Stimulated activated CD8-positive, alpha-beta memory T cell treated with anti-CD3 and anti-CD28 coated beads, Interleukin-2, amount 100 ng/mL, for 48 hours (primary cell): ENCODE measurements at places on chromosomes 6 and 20.

- DNase-seq, result no peak
Observed at GRCh38 chr6:158213925-158214674, 46.0 kb downstream of the GTF2H5 start.

DNA sequence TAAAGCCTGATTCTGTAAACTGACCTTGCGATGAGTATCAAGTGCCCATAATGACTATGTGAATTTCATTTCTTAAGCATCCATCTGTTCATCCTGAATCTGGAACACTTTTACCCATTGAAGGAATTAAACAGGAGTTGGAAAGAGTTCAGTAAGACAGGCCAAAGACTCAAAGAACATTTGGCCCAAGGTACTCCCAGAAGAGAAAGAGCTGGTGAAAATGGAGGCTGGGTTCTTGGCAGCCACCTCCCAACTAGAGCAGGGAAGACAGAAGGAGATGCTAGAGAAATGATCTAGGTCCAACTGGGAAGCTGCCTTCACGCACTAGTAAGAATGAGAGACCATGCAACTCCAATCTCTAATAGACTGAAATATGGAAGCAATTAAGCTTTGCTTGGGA, 290.8 kb upstream of the RNF24 start:
- no peak for DNase-seq

DNA sequence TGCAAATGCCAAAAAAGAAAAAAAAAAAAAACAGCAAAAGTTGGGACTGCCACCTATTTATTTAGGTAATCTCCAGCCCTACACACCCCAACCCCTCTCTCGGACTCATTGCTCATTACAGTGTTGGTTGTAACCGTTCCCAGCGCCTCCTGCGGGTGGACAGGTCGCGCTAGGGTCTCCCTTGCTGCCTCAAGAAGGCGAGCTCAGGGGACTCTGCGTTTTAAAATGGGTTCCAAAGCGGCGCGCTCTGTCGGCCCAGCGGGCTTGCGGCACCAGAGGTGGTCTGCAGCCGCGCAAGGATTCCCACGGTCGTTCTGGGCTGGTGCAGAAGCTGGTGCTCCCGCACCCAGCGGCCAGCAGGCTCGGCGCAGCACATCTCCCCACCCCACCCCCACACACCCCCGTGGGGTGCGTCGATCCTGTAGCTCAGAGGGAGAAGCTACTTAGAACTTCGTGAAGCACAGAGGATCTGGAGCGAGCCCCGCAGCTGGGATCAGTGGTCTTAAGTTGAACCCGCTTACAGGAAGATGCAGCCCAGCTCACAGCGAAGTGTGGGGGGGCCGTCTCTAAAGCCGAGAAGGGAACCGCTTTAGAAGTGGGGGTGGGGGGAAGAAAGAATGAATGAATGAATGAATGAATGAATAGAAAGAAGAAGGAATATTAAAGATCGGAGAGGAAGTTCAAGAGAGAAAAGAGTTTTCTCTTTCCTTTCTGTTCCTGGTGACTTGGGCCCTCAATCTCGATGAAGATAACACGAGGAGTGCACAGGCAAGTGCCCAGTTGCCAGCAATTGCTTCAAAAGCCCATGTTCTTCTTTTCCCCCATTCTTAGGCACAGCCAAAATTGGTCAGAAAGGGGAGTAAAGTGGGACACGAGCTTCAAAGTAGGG, 780 bp downstream of the TFAP2A start:
- no peak for DNase-seq

DNA sequence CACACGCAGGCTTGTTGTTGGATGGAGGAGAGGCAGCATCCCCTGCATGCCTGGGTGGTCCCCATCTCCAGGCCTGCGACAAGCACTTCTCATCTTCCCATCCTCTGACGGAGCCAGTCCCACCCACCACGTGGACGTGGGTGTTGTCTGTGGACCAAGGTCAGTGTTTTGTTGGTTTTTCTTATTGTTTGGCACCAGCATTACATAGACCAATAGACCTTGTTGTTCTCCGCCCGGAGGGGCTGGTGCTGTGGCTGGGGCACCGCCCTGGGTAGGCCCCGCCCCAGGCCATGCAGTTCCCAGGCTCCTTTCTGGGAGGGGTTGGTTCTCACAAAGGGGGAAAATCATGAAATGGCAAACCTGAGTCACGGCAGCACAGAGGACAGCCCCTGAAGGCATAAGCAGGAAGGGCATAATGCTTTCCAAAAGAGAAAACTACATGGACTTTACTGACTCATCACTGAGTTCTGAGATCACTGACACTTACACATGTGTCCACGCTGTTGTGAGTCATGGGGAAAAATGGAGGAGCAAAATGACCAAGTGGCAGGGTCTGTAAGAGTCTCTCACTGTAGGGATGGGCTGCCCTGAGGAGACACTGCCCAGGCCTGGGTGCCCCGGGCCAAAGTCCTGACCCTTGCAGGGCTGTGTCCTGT, 90.8 kb downstream of the THBS2 start:
- no peak for DNase-seq

DNA sequence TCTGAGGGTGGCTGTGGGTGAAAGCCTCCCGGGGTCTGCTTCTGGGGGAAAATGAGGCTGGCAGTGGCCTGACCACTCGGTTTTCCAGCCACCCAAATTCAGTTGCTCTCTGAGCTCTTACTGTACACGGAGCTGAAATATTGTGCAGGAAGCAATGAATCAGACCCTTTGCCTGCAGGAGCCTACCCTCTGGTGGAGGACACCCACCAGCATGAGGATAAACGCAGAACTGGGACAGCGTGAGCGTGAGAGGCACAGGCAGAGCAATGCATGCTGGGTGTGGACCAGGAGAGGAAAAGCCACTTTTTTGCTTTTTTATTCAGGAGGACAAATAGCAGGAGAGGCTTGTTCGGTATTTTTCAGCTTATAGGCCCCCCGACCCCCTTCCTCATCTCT, 298.0 kb downstream of the QKI start:
- DNase-seq, result no peak

GRCh38 chr6:137685798-137686375, 181.2 kb upstream of the TNFAIP3 start:
- no peak for DNase-seq

DNA sequence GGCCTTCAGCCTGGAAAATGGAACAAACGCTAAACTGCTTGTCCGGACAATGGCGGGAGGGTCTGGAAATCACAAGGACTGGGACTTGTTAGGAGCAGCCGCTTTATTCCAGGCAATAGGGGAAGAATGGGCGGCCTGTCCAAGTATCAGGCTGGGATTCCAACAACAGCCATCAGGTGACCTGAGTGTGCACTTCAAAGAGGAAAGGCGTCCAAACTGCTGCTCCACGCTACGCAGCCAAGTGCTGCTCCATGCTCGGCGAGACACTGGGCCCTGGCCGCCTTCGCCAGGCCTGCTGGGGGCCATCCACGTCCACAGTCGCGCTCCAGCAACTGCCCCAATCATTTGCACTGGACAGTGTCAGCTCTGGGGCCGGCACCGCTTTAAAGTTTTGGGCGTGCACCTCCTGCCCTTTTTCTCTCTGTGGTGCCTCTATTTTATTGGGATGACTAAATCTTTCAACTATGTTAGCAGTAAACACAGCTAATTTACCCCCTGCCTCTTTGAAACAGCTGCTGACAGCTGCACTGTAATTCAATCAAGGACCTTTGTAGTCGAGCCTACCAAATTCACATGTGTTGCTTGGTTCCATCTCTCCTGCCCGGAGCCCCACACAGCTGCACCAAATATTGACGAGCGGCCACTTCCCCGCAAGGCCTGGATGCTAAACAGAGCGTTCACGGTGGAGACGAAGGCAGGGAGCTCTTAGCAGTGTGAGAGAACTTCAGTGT, 98.3 kb downstream of the BMP7 start:
- no peak for DNase-seq
